NCI-H2081 treated with DMSO at 0.1 percent for 48 hours (cell line): ENCODE measurements at places on chromosomes 7 and 10.

GRCh38 chr7:155274633-155275355 is 22.9 kb upstream of the INSIG1 start:
- no peak for DNase-seq

DNA sequence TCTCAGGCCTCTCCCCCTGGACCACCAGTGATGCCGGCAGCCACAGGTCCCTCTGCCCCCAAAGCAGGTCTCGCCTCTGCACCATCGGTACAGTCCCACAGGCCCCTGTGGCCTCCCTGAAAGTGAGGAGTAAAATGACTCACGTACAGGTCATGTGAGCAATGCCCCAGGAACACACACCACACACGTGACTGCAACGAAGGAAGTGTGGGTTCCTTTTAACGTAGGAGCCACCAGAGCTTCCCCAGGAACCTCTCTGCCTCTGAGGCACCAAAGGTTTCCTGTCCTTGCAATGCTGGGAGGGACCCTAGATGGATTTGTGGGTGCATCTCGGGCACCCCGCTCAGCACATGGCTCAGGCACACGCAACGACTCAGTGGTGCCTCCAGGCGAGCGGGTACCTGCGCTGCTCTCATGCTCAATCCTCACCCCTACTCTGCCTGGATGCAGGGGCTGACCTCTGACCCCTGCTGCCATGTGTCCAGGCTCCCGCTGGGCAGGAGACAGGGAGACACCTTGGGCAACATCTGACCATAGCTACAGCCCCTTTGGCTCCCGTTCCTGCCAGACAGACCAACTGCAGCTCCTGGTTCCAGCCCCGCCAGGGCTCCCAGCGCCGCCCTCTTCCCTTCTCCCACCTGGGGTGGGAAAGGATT is 120.7 kb downstream of the PRKAG2 start:
- DNase-seq = no peak

GRCh38 chr10:122557516-122557915 is 3.0 kb upstream of the DMBT1 start:
- DNase-seq = no peak

DNA sequence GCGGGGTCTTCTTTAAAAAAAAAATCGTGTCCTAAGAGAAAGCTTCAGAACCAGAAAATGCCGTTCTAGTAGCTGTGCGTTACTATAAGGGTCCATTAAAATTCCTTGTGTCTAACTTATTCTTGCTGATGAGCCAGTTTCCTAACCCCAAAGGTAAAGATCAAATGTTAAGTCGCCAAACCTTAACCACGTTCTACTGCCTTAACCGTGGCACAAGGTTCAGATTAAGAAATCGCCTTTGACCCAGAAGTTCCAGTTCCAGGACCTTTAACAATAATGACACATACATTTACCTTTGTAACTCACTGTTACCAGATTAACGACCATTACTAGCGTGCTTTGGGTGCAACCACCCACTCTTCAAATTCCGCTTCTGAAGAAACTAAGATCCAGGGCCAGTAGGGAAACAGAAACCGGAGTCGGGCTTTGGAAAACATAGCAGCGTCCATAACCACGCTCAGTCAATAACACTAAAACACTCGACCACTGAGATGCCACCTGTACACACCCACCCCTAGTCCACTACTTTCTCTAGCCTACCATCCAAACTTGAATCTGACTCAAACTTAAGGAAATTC is 620 bp downstream of the BET1 start:
- no peak for DNase-seq

GRCh38 chr10:16348891-16349290 is 87.9 kb upstream of the PTER start:
- DNase-seq = no peak

- no peak for DNase-seq
These were observed 39.7 kb downstream of the ARID5B start for GRCh38 chr10:61941202-61941681.

GRCh38 chr7:134254311-134254710 is 62.4 kb downstream of the SLC35B4 start:
- DNase-seq = no peak

GRCh38 chr10:124994573-124995473 is 52.9 kb downstream of the ZRANB1 start:
- no peak for DNase-seq

GRCh38 chr10:89392974-89393373 is 551 bp downstream of the IFIT1 start:
- DNase-seq = no peak

DNA sequence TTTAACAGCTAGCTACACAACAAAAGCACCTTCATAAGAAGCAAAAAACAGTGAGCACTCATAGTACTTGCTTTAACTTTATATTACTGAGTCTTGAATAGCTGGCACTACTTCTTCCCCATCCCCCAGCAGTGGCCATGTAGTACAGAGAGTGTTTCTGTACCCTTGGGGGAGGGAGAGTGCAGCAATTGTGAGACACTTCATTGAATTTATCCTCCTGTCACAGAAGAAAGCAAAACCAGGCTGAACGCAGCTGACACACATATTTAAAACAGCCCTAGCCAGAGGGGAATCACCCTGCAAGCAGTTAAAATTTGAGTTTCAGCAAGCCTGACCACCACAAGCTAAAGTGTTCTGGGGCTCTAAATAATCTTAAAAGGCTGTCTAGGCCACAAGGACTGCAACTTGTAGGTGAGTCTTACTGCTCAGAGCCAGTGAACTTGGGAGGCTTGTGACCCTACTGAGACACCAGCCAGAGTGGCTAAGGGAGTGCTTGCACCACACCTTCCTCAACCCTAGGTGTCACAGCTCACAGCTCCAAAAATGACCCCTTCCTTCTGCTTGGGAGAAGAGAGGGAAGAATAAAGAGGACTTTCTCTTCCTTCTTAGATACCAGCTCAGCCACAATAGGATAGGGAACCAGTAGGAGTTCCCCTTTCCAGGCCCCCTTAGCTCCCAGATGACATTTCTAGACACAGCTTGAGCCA is 97.7 kb upstream of the MEOX2 start:
- DNase-seq = no peak

GRCh38 chr7:120942861-120943260 is 7.7 kb upstream of the ING3 start:
- DNase-seq = no peak

GRCh38 chr10:100887761-100888296 is 24.9 kb upstream of the SLF2 start:
- DNase-seq = no peak
